ENCODE measurements at places on chromosomes 6 and 20.

- no peak for DNase-seq
These were observed 63.1 kb downstream of the PSMG4 start for GRCh38 chr6:3321875-3322274.

DNA sequence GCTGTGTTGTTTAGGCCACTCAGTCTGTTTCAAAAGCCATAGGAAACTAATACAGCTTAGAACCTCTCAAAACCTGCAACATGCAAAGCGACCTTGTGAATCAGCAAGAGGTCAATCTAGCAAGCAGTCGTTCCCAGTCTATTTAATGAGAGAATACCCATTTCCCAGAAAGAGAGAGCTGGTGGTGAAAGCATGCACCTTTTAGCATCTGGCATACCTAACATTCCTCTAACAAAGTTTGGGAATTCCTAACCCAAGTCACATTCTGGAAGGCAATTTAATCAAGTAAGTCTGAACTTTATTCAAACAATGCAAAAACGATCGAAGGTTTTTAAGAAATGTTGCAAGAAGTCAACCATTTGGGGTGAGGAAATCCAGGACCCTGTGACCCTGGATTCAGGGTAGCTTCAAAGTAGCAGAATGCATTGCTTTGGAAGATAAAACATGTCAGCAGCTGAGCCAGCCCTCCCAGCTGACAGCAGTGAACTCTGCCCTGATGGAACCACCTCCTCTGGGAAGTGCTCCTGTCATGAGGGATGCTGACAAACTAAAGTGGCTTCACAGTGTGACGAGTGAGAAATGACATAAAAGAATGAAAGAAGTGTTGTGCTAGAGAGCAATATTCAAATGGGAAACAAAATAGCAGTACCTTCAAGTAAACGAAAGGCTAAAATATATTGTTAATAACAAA lies 104.8 kb downstream of the GMDS start:
- DNase-seq, result no peak

- DNase-seq, result no peak
These were observed 70.8 kb downstream of the PYGB start for GRCh38 chr20:25318471-25319240.

DNA sequence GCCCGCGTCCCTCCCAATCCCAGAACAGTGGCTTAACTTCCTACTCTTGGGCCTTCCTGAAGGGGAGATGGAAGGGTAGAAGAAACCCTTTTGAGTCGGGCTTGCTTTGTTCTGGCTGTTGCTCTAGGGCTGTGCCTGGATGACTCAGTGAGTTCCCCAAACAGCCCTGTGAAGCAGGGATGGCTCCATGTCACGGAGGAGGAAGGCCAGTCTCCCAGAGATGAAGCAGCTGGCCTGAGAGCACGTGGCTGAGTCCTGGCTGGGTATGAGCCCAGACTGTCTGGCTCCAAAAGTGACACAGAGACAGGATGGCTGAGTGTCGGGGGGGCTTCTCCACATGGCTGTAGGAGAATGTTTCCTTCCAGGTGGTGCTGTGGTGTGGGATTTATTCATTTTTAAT lies 4.6 kb downstream of the SYTL3 start:
- DNase-seq, result peak; percentile 66

DNA sequence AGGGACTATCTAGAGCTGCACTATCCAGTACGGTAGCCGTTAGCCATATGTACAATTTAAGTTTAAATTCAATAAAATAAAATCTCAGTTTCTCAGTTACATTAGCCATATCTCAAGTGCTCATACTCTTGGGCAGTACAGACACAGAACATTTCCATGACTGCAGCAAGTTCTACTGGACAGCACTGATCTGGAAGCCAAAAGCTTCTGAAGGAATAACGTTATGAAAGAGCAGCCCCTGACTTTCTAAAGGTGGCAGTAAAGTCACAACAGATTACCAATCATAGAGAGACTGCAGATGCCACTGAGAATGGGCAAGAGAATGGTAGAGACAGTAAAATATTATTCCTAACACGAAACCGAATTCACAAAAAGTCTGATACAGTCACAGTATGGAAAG lies 36.8 kb downstream of the NDRG3 start:
- no peak for DNase-seq

GRCh38 chr6:139295901-139296300 lies 4.1 kb upstream of the TXLNB start:
- DNase-seq, result no peak

DNA sequence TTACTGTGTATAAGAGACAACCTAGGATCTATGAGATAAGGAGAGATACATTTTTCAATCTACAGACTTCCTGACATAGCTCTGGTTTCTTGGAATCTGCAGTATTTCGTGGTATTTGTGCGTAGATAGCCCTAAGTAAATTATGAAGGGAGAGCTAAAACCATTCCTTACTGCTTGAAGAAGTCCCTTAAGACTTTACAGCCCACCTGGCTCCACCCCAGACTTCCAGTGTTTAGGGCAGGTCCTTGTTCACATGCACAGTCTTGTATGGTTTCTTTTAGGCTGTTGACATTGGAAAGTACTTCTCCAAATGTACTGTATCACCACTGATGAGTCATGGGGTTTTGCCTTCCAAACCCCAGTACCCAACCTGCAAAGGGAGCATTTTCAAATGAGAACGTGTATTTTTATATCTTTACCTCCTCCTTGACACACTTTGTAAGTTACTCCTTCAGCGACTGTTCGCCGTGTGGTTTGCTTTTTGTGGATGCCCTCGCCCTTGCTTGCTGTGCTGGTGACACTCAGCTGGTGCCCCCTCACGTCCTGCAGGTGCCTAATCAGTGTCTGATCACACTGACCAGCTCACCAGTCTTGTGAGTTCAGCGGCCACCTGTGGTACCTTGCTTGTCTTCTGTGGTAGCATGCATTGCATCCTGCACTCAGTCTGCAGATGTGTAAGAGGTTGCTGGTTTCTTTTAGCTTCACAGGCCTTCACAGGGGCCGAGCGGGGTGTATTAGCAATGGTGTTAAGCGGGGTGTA lies 73.3 kb downstream of the IGF2R start:
- no peak for DNase-seq

DNA sequence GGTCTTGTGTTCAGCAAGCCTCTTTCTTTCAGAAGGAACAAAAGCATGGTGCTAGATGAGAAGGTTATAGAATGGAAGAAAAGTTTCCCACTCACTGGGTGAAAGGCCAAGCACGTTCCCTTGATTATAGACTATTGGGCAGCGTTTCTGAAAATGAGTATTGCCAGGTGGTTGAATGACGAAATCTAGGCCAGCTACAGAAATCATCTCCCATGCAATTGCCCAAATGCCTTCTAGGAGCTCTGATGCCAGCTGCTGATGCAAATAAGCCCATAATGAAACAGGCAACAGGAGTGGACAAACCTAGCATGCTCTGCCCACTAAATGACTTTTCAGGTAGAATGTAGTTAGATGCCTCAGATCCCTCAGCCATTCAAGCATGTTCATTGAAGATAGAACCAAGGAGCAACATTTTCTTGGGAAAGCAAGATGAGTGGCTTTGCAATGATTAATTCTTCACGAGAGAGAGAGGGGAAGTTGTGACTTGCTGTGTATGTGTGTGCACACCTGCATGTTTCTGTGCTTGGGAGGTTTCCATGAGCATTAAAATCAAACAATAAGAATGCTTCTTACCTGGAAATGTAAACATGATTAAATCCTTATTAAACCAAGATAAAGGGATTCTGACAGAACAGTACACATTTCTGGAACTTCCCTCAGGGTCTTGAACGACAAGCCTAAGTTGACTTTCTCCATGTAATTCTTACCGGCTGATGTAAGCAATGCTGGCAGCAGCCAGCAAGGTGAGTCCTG lies 43.6 kb downstream of the ADTRP start:
- DNase-seq, result no peak

DNA sequence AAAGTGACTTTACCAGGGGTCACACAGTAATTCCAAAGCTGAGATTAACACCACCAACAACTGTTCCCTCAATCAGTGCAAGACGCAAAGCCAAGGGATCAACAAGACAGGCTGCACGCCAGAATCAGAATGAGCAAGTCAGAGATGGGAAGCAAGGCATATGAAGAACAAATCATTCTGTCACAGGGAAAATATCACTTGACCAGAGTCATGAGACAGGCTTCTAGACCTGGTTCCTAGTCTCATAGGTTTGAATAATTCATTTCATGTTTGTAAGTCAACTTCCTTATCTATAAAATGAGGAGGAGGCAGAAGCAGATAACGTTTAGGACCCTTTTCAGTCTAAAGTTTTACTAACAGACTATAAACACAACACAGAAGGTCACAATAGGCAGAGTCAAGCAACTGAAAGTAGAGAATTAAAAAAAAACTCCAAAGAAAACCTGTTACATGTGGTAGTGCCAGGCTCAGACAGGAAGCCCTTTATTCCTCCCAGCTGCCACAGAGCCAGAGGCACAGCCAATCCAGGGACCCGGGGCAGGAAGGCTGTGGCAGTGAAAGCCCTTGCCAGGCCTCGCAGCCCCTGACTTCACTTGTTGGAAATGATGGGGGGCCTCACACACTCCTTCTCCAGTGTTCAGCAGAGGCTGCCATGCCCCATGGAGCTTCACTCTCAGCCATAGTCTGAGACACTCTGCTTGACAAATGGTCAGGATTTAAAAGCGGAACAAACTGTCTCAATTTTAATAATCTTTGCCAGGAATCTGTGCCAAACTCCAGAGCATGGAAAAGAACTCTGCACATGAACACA lies 29.2 kb upstream of the DST start:
- no peak for DNase-seq

DNA sequence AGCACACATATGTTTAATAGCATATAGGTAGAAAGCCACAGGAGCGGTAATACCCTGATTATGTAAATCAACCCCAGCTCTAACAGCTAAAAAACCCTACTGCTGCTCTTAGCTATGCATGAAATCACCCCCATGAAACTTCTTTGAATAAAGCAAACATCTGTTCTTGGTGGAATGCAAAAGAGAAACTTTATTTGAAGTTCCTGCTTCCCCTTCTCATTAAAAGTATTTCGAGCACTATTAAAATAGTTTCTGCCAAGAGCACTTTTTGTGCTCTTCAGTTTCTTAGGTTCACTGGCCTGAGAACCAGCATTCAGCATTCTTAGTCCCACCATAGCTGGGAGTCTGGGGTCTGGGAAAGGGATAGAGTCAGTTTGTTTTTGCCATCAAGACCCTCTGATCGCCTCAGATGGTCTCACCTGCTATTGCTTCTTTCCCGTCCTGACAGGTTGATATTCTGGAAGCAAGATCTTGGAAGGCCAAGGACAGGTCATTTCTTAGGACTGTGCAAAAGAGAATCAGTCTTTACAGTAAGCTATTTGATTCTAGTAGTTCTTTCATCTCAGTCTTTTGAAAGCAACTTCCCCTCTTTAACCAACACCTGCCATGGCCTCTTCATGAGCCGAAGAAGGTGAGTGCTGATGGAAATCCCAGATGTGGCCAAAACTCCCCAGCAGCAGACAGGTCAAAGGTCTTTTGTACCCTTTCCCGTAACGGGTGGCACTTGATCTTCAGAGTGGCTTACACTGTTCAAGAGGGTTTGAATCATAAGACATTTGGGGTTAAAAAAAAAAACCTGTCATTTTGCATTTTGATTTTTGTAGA lies 76.5 kb upstream of the TMEM170B start:
- DNase-seq, result no peak

- no peak for DNase-seq
These were observed 148.3 kb upstream of the POU3F2 start for GRCh38 chr6:98686008-98686601.

DNA sequence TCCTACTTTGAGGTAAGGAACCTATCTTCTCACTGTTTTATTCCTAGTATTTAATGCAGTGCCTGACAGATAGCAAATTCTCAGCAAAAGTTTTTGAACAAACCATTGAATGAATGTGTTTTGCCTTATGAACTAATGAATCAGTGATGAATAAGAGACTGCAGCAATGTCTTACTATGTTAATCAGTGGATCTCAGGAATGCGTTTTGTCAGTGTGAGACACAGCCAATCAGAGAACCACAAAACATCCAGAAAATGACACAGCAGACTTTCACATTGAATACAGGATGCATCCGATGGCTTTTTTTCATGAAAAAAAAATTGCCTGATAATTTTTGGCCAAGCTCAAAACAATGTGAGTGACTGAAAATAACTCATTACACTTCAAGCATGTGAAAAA lies 270.5 kb downstream of the BMP2 start:
- DNase-seq, result peak; percentile 36

DNA sequence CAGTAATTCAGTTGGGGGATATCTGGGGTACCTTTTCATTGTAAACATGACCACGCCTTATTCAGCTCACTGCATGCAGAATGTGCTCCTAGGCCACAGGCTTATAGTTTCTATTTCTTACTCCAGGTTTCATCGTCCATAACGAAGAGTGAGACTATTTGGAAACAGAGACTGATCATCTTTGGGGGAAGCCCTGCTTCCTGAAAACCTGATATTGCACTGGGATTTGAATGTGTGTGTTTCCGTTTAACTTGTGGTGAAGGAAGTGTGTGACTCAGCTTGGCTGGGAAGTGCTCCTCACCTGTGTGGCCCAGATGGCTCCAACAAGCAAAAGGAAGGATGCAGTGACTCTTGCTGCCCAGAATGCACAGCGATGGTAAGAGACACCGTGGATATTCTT lies 19.6 kb upstream of the LTV1 start:
- no peak for DNase-seq

DNA sequence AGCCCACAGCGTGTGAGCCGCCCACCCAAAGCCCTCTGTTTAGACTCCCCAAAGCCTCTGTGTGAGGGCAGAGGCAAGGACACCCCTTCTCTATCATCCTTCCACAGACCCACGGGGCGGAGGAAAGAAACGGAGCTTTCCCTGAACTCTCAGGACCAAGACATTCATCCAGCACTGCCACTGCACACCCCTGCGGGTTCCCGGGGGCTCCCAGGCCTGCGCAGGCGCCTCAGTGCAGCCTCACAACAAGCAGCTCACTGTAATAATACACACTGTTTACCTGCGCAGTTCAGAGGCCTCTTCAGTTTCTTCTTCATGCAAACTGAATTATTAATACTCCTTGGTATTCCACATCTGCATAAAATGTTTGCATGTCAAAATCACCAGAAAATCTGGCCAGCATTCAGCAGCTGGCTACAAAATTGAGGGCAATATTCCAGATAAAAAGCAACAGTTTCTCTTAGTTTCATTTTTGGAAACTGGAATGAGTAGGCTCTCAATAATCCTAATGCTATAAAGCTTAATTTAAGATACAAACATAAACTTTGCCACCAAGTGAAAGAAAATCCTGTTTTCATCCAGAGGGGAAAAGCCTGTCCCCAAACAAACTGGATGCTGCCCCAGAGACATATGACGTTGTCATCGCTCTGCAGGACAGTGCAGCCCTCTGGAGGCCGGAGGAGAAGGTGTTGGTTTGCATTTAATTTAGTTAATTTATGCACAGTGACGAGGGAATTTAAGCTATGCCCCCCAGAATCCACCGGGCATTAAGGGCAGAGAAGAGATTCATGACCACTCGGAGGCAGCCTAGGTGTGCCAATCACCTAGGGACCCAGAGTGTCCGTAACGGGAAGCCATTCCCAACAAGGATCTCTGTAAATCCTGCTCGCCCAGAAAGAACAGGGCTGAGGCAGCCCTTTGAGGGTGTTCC lies 45.3 kb downstream of the NINL start:
- DNase-seq, result peak; percentile 58
